CD4-positive, alpha-beta T cell treated with Interleukin-6 at 100 ng/mL for 8 hours (primary cell): ENCODE measurements at places on chromosomes 4 and X.

DNA sequence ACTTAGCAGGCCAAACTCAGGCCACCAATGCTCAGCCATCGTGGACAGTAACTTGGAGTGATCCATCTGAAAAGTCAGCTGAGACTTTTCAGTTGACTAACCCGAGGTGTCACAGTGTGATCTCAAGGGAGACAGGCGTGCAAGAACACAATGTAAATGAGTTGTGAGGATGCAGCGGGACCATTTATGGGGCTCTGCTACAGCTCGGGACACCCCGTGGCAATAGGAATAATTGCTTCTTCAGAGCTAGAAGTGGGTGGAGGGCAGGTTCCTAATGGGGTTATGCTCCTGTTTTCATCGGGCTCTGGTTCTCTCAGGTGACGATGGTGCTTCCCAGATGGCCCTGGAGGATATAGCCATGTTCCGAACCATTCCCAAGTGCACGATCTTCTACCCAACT is 27.3 kb downstream of the TKTL1 start:
- no peak for DNase-seq

GRCh38 chrX:109873574-109873973 is 129.3 kb upstream of the TMEM164 start:
- no peak for DNase-seq

GRCh38 chr4:71360844-71361243 is 22.0 kb downstream of the SLC4A4 start:
- DNase-seq, result no peak

- no peak for DNase-seq
Observed at GRCh38 chr4:115515366-115515765, 401.9 kb upstream of the NDST4 start.

DNA sequence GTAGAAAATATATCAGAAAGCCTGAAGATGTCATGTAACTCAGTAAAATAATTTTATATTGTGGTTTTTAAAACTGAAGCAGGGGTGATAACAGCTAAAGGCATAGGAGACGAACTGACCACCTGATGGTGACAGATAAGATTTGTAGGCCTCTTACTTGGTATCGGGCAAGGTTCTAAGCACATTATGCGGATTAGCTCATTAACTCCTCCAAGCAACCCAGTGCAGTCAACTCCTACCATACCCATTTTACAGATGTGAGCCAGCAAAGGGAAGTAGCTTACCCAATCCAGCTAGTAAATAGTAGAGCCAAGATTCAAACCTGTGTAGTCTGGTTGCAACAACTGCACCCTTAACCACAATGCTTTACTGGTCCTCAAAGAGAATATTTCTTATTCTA is 62.1 kb downstream of the CC2D2A start:
- DNase-seq, result no peak

GRCh38 chrX:129739578-129739977 is 799 bp downstream of the XPNPEP2 start:
- no peak for DNase-seq

DNA sequence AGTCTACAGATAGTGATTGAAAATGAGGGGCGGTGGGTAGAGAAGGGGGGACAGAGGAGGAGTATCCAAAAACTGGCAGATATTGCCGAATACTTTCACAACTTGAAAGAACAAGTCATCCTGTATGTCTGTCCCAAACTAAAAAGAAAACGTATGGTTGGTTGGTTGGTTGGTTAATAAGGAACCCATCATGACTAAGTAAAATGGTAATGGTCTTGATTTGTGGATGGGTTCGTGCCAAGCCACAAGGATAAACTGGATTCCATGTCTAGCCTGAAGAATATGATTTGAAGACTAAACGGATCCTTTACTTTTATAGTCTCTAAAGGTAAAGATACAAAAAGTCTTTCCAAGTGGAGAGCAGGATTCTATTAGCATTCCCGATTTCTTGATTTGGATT is 208.4 kb downstream of the DCLK2 start:
- no peak for DNase-seq

GRCh38 chrX:72554448-72555140 is 18.0 kb downstream of the HDAC8 start:
- no peak for DNase-seq

DNA sequence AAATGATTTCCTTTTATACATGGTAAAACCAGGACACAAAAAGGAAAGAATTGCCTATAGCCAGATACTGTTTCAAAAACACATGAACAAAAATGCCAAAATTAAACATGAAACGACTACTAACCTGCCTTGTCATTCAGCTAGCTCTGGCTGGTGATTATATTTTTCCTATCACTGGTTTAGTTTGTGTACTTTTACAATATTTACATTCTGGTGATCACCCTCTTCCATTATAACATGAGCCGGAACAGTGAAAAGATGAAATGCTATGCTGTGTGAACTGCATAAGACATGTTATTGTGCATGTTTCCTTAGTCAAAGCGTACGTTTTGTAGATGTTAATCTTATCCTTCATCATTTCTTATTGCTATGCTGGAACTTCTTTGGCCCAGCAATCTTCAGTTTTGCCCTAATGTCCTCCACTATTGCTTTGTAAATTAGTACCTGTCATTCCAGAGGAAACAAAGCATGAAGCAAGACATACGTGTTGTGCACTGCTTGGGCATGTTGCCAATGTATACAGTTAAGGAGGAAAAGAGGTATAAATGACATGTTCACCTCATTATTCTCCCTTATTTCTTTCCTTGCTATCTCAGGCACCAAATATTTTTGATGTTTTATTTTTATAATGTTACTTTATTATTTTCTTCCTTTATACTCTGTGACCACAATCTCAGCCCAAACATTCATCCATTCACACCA is 386.3 kb downstream of the ARHGAP24 start:
- no peak for DNase-seq

GRCh38 chrX:1093121-1093520 is 119.3 kb downstream of the CRLF2 start:
- DNase-seq, result peak; percentile 38

GRCh38 chr4:148574911-148575310 is 132.7 kb upstream of the NR3C2 start:
- DNase-seq, result no peak

GRCh38 chr4:146243141-146243882 is 29.0 kb downstream of the REELD1 start:
- DNase-seq, result peak; percentile 18

DNA sequence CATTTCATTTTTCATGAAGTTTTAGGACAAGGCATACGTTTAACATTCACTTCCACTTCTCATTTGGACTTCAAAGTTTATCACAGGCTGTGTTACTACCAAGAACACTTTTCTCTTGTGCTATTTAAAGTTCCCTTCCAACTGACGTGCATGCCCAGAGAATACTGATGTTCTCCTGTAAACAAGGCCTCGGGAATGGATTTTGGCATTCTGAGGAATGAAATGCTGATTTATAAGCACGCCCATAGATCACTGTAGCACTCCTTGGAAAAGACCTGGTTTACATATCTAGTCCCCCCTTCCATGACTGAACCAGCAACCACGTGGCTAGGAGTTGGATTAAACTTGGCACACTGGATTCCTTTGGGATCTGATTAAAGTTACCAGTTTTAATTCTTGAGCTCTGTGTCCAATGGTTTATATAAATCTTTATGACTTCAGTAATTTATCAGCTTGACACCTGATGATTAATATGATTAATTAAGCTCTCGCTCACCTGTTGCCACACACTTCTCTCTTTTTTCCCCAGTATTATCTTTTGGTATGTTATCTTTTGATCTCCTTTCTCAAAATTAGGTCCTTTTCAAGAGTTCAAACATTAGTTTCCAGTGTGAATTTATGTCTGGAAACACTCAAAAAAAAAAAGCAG is 122.4 kb upstream of the HAND2 start:
- no peak for DNase-seq

DNA sequence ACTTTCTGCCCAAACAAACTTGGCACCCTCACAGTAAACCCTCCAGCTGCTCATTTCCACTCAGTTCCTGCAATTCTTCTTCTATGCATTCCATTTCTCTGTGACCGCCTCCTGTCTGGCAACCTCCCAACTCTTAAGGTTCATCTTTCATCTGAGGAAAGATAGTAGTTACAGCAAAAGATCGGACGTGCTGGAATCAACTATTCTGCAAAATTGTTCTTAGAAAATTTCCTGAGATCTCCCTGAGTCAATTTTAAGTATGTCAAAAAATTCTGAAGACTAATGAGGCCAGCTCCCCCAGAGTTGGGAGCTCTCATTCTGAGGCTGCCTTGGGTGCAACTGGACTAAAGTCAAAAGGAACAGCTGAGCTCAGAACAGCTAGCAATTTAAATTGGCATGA is 1026.0 kb downstream of the ADGRL3 start:
- DNase-seq, result no peak

- no peak for DNase-seq
Observed at GRCh38 chr4:73599182-73599581, 21.1 kb downstream of the RASSF6 start.

DNA sequence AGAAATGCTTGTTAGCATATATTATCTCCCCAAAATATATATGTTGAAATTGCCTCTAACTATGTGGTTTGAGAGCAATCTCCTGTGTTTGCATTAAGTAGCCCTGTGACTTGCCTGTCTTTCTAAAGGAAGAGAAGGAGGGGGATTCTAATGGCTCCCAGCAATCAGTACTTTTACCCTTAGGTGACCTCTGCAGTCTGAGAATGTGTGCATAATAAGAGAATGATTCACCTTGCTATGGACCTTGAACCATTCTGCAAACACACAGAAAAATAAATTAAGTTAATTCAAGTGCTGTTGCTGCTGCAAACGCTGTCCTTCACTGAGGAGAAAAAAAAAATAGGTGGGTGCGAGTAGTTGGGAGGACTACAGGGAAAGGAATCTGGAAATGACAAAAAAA is 322.2 kb downstream of the IQCM start:
- no peak for DNase-seq

DNA sequence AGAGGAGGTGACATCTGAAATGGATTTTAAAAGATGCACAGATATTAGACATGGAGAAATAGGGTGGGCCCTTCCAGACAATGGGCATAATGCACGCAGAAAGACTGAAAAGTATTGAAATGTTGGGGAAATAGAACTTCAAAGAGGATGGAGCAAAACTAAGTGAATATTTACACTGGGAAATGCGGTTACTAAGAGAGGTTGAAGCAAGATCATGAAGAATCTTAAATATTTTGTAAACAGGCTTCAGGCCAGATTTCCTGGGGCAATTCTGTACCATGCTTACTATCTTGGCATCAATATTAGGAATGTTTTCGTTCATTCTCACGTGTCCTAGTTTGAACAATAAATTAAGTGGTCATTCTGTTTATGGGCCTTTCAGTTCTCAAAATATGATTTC is 216.3 kb downstream of the ADAMTS3 start:
- DNase-seq, result no peak

GRCh38 chr4:2592572-2592971 is 56.1 kb downstream of the FAM193A start:
- no peak for DNase-seq

GRCh38 chr4:158346576-158346975 is 136.3 kb downstream of the TMEM144 start:
- DNase-seq, result no peak

- DNase-seq, result no peak
Observed at GRCh38 chr4:67576538-67576937, 18.0 kb downstream of the STAP1 start.

GRCh38 chr4:184958127-184958922 is 60.0 kb upstream of the HELT start:
- no peak for DNase-seq

GRCh38 chr4:144494280-144494679 is 151.7 kb upstream of the HHIP start:
- DNase-seq, result no peak

DNA sequence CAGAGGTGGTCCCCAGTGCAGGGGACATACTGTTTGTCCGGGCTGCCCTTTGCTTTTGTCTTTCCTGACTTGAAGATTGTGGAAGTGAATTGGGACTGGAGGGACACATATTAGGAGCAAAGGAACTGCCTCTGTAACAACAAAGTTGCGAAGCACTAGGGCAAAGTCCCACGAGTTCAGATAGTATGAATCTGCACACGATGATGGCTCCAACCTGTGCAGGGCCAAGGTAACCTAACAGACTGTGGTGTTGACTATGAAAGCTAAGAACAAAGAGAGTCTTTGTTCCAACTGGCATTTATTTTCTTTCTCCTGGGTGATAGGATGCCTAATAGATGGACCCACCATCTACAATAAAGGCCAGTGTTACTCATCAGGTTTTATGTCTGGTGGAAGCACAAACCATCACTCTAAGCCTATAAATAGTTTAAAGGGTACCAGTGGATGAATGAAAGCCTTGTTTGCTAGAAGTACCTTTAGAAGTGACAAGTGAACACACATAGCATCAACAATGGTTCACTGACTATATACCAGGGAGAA is 71.8 kb downstream of the TMA16 start:
- no peak for DNase-seq

- no peak for DNase-seq
Observed at GRCh38 chr4:162707962-162708361, 458.7 kb downstream of the NAF1 start.

- DNase-seq, result no peak
Observed at GRCh38 chr4:77631276-77631675, 25.7 kb downstream of the CXCL13 start.

- no peak for DNase-seq
Observed at GRCh38 chr4:60314416-60314815, 885.7 kb upstream of the ADGRL3 start.

DNA sequence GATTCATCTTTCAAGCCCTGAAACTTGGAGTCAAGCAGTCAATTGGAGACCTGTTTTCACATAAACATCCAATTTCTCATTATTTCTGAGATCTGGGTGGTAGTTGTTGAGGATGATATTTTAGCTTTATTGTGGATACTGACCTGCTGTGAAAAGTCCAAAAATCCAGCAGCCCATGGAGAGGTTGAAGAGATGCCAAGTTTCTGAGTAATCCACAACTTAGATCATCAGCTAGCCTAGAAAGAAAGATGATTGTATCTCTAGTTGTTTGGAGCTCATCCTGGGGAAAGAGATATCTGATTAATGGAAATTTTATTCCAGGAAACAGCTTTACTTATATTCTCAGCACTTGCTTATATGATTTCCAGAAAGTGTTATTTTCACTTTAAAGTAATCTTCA is 48.6 kb upstream of the DCX start:
- DNase-seq, result no peak

- no peak for DNase-seq
Observed at GRCh38 chrX:121258545-121258944, 211.1 kb downstream of the GLUD2 start.

DNA sequence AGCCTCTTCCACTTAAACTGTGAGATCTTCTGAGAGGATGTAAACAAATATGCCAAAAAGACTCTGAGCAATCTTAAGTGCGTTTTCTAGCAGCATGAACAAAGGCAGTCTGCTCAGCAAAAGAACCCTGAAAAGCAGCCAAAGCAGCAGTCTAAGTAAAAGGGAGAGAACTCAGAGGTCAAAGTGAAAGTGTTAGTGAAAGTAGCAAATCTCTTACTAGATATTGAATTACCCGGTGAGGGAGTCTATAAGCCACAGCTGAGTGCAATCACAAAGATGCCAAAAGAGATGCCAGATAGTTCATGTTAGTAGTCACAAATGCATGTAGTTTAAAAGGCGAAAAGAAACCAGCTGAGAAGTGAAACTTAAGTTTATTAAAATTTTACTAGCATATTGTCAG is 7.9 kb upstream of the GNRHR start:
- DNase-seq, result no peak

GRCh38 chrX:37640142-37640541 is 45.4 kb upstream of the XK start:
- DNase-seq, result no peak

GRCh38 chr4:128871948-128872347 is 62.4 kb downstream of the JADE1 start:
- no peak for DNase-seq
